ENCODE measurements at places on chromosomes 2 and 18.

GRCh38 chr2:82857967-82858366 is 1601.1 kb downstream of the SUCLG1 start:
- DNase-seq = no peak

GRCh38 chr18:33581856-33582255 is 3.8 kb downstream of the ASXL3 start:
- DNase-seq = no peak

DNA sequence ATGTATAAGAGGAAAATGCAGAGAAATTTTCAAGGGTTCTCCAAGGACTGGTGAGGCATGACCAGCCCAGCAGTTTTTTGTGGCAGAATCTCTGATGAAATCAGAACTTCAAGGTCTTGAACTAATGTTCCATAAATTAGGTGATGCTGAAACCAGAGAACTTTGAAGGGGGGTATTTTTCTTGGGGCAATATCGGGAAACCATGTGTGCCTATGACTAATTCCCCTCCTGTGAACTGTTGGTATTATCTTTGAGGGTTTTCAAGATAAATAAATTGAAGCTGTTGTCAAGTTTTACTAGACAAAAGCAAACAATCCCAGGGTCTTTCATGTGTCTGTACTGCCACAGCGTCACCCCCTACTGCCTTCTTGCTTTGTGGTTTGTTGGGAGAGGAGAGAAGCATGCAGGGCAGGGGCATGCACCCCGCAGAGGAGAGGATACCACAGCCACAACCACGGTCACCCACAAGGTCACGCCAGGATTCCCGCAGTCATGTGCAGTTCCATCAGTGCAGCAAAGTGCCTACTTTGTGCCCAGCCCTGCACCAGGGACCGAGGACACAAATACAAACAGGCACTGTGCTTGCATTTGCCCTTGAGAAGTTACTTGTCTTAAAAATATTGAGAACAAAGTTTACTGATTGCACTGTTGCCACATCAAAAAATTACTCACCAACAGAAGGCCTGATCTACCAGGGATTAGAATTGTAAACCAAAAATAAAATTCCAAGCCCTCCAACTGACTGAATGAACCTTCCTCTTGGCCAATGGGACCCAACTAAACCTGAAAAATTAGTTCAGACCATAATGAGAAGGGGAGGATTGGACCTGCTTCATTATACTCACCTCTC is 413.3 kb upstream of the TRIB2 start:
- peak; percentile 72 for DNase-seq

DNA sequence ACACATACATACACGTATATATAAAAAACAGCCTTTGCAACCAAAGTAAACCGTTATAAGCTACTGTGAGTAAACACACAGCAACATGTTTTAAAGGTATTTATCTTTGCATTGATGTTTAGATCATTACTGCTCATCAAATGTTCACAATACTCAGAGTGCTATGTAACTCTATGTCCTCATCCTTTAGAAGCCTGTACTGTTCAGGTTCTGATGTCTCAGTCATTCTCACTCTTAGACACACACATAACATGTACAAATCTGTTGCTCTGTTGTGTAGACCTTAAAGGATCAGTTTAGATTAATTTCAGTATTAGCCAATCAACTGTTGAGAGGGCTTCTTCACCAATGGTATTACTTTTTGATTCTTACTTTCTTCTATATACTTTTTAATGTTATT is 139.7 kb upstream of the ITGB6 start:
- no peak for DNase-seq

- DNase-seq = no peak
Observed at GRCh38 chr18:9568186-9568585, 46.2 kb downstream of the PPP4R1 start.

DNA sequence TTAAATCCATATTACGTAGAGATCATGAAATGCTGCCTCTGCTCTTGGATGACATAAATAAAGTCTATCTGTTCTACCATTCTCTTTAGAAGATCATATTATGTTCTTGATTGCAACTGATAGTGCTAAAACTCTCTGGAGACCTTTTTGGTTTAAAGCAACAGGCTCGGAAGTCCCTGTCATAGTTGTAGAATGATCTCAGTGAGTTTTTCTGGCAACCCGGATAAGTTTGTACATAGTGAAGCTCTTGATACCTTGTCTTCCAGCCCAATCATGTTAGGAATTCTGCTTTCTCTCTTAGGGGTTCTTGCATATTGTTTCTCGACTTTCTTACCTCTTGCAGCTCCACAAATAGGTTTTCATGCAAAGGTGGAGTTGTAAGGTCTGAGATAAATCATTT is 156.1 kb downstream of the TTC27 start:
- no peak for DNase-seq

DNA sequence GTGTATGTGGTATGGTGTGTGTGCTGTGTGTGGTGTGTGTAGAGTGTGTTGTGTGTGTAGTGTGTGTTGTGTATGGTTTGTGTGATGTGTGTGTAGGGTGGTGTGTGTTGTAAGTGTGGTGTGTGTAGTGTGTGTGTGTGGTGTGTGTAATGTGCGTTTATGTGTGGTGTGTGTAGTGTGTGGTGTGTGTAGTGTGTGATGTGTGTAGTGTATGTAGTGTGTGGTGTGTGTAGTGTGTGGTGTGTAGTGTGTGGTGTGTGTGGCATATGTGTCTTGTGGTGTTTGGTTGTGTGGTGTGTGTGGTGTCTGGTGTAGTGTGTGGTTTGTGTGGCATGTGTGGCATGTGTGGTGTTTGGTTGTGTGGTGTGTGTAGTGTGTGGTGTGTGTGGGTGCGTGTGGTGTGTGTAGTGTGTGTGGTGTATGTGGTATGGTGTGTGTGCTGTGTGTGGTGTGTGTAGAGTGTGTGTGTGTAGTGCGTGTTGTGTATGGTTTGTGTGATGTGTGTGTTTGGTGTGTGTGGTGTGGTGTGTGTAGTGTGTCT is 4.0 kb upstream of the RTP5 start:
- DNase-seq = no peak

- DNase-seq = no peak
Observed at GRCh38 chr18:68925268-68925667, 127.4 kb downstream of the CCDC102B start.

- no peak for DNase-seq
Observed at GRCh38 chr2:60529785-60530627, 23.4 kb downstream of the BCL11A start.

- DNase-seq = no peak
Observed at GRCh38 chr2:199405241-199405640, 52.5 kb downstream of the SATB2 start.

- DNase-seq = no peak
Observed at GRCh38 chr2:95275601-95276243, 1.5 kb downstream of the PROM2 start.

GRCh38 chr2:237694415-237695194 is 67.2 kb downstream of the LRRFIP1 start:
- DNase-seq = no peak

DNA sequence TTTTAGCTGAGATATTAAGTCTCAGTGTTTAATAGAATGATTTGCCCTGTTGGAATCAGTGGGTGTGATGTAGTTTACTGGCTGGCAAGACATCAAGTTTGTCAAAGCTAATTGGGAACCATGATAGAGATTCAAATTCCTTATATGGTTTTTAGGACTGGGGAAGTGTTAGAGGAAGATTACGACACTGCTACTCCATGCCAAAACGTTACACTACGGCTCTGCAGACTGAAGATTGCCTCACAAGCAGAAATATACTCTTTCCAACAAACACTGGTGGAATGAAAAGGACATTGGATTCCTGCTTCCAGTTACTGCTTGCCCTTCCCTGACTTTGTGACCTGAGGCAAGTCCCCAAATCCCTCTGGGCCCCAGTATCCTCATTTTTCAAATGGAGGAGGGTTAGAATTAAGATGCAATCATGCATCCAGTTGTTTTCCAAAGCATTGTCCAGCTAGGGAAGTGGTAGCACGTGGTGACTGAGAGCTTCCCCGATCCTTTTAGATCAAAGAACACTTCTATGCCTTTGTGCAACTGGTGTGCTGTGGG is 147.6 kb downstream of the CDC42EP3 start:
- no peak for DNase-seq

- no peak for DNase-seq
Observed at GRCh38 chr18:34501553-34501952, 208.5 kb upstream of the DTNA start.

DNA sequence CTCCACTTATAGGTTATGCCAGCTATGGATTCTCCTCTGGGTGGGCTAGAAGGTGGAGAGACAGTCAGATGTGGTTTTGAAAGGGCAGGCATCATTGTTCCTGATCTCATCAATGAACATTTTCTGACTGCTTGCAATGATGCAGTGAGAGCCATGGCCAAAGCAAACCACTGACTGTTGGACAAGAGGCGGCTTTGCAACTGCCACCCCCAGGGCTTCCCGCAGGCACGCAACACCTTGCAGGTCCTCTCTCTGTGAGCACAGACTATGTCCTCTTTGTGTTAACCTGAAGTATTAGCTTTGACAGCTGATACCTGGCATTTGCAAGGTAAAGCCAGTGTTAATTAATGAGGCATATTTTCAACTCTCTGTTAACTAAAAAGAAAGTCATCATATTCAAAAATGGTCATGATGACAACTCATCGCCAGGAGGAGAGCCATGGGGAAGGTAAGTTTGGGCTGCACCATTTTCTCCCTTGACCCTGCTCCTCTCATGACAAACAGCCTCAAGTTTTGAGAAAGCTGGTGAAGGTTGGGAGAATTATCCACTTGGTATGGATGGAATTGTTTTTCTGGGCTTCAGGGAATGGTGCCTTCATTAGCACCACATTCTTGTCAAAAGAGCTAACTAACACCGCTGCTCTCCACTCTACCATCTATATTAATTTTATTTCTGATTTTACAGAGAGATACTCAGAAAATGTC is 14.9 kb upstream of the FAM124B start:
- no peak for DNase-seq

- no peak for DNase-seq
Observed at GRCh38 chr2:143425896-143426295, 296.7 kb downstream of the ARHGAP15 start.

DNA sequence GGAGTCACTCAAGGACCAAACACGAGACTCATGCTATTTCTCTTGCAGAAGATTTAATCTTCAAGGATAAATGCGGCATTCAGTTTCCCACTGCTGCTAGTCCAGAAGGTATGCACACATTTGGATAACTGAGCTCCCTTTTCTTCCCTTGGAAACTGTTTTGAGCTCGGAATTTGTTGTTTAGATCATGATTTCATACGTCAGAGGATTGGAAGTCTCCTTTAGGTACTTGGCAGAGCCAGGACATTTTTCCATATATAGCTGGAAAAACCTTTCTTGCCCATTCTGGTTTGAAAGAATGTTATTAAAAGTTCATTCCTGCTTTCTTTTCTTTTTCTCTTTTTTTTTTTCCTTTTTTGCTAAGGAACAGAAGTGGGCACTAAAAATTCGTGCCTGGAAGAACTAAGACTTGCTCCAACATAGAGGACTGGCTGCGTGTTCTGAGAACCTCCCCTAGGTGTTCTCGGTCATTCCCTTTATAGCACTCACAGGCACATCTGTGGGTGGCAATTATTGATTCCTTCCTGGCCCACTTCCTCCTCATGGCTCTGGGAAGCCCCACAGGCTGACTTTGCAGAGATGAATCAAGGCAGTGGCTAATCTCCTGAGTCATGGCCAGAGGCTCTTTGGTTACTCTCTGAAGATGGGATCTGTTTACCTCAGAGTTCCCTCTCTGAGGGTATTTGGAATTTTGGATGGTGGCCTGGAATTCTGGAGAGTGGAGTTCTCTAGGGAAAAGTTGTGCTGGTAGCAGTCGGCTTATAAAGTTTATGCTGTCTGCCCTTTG is 104.8 kb downstream of the PLCL1 start:
- peak; percentile 8 for DNase-seq

GRCh38 chr18:11963991-11964484 is 17.3 kb upstream of the IMPA2 start:
- DNase-seq = no peak

- DNase-seq = peak; percentile 12
Observed at GRCh38 chr2:53527056-53527455, 240.5 kb upstream of the CHAC2 start.

- DNase-seq = no peak
Observed at GRCh38 chr2:105877945-105878344, 133.2 kb downstream of the NCK2 start.

DNA sequence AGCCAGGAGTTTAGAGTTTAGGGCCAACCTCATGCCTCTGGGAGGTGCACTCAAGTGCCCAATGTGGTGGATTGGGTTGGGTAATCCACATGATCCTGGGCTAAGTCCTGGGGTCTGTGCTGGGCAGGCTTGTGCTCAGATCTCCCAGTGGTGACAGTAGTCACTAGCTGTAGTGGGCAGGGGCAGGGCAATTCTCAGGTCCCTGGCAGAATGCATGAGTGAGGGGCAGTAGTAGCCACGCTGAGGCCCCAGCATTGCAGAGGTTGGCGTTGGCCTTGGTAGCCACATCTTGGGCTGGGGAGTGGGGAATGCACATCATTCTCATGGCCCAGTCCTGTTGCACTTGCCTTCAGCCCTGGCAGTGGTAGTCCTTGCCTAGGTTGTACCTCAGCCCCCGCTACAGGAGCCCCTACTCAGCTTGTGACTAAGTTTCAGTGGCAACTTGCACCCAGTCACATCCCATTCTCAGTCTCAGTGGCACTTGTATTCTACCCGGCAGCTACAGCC is 269.9 kb downstream of the GULP1 start:
- DNase-seq = no peak

- no peak for DNase-seq
Observed at GRCh38 chr2:174666312-174666711, 68.7 kb upstream of the WIPF1 start.

GRCh38 chr18:13235421-13235831 is 16.9 kb downstream of the LDLRAD4 start:
- no peak for DNase-seq

- DNase-seq = no peak
Observed at GRCh38 chr2:240933048-240933965, 27.2 kb downstream of the CROCC2 start.

DNA sequence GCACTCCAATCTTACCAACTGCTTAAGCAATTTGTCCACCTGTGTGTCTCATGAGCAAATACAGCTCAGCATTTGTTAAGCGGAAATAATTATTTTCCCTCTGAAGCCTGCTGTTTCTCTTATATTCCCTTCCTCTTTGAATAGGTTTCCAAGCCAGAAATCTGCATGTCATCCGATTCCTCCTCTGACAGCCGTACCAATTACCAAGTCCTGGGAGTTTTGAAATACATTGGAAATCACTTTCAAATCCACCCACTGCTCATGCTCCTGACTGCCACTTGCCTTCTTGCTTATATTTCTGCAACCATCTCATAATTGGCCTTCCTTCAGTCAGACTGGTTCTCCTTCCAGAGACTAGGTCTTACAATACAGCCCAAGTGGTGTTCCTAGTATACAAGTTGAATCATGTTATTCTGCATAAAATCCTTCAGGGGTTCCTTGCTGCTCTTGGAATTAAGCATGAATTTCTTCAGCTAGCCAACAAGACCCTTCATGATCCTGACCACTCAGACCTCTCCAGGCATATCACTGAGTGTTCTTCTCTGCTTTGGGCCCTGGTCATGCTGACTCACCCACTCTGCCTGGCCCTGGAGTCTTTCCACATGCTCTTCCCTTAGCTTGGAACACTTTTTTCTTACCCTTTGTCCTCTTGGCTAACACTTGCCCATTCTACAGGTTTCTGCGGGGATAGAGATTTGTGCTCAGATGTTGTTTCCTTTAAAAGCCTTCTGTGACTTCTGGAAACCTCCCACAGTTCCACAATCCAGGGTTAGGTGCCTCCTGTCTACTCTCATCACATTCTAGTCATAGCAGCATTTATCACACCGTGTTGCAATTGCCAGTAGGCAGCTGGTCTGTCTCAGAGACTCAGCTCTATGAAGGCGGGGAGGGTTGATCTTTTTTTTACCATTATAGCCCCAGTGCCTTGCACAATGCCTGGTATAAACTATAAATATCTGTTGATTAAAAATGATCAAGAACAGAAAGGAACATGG is 157.6 kb downstream of the ARL6IP6 start:
- no peak for DNase-seq

GRCh38 chr2:59462422-59463197 is 1090.8 kb downstream of the BCL11A start:
- DNase-seq = no peak

Data from COLO829 (cell line).